Stimulated activated CD4-positive, alpha-beta T cell treated with anti-CD3 and anti-CD28 coated beads, Interleukin-4, amount 100 ng/mL, for 48 hours (primary cell): ENCODE measurements at places on chromosomes 12 and 14.

GRCh38 chr14:95964901-95965300, 74.3 kb upstream of the C14orf132 start:
- DNase-seq = no peak

DNA sequence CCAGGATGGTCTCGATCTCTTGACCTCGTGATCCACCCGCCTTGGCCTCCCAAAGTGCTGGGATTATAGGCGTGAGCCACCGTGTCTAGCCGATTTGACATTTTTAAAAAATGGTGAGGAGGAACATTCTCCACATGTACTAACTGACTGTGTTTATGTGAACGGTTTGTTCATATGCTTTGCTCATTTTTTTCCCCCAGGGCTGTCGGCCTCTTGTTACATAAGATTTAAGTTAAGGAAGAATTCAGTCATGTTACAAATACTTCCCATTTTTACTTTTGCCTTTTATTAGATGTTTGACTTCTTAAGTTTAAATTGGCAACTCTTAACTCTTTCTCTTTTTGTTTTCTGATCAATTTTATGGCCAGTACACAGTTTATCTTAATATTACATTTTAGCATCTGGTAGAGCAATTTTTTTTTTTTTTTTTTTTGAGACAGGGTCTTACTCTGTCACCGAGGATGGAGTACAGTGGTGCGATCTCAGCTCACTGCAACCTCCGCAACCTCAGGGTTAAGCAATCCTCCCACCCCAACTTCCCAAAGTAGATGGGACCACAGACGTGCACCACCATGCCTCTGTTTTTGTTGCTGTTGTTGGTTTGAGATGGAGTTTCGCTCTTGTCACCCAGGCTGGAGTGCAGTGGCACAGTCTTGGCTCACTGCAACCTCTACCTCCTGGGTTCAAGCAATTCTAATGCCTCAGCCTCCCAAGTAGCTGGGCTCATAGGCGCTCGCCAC, 9.6 kb downstream of the GNS start:
- no peak for DNase-seq

DNA sequence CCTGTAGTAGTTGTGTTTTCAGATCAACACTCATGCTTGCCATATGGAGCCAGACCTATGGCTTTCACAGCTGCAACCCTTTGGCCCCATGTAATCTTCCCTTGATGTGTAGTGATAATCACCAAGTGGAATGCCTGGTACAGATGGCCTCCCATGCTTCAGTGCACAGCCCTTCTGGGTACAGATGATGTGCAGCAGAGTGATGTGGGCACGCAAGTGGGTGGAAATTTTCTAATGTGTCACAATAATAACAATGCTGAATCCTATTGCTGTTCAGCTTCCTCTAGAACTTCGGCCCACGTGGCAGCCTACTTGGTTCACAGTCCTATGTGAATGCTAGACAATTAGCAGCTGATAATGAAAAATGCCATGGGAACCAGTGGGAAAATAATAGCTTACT, 188.1 kb downstream of the SNAPC1 start:
- no peak for DNase-seq

- no peak for DNase-seq
Measured at GRCh38 chr14:89576145-89576927, 159.3 kb upstream of the FOXN3 start.

DNA sequence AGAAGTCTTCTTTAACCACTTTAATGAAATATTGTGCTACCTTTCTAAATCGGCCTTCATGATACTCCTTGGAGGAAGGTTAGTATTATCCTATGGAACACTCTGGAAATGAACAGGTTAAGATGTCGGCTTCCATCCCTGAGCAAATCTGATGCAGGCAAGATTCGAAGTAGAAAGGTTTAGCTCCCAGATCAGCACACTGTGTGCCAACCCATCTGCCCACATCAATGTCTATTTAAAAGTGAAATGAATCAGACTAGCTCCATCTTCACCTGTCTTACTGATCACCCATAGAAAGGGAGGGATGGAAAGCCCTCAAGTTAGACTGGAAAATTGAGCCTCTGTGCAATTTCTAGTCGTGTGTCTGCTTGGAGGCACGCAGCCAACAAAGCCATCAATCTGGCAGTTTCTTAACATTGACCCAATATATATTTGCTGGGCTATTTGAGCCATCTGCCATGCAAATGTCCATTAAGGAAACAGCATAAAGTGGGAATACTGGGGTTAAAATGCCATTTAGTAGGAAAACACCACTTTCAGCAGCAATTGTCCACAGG, 506.1 kb downstream of the RMST start:
- DNase-seq = no peak

DNA sequence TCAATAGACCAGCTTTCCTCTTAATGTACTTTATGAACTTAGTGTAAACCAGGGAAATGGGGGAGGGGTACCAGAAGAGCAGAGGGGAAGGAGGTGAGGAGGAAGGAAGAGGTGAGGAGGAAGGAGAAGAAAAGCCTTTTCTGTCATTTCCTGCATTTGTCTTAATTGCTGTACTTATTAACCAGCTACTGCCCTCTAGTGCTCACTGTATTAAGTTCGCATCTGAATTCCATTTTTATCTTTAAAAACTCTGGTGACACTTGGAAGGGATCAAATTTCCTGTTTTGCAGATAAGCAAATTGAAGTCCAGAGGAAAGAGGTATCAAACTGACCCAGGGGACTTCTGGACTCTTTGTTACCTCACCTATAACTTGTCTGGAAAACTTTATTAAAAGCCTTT, 22.2 kb downstream of the MANSC1 start:
- DNase-seq = no peak

- no peak for DNase-seq
Measured at GRCh38 chr12:52132754-52133161, 53.3 kb downstream of the SMIM41 start.

DNA sequence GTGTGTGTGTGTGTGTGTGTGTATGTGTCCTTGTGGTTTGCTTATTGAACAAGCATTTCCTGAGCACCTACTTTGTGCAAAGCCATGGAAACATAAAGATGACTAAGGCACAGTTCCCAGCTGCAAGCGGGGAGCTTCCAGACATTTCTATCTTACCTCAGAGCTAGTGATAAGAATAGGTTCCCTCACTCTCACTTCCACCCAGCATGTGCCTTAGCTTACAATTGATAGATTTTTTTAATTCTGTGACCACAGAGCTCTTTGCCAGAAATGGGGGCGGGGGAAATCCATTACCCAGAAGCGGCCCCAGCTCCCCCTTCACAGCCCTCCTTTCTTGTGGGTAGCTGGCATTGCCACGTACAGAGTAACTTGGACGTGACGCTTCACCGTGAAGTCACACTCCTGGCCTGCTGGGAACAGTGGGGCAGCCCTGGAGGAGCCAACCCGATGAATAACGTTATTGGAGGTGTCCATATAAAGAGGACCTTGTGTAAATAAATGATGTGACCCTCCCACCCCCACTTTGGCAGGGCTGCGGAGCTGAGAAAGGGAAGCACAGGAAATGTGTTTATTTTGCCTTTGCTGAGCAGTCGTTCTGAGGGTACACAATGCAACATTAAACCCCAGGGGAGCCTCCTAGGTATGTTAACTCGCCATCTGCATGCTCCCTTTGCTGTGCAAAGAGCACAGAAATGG, 238.9 kb downstream of the CHST11 start:
- DNase-seq = peak; percentile 63

GRCh38 chr12:131164096-131164872, 210.6 kb downstream of the ADGRD1 start:
- DNase-seq = no peak

DNA sequence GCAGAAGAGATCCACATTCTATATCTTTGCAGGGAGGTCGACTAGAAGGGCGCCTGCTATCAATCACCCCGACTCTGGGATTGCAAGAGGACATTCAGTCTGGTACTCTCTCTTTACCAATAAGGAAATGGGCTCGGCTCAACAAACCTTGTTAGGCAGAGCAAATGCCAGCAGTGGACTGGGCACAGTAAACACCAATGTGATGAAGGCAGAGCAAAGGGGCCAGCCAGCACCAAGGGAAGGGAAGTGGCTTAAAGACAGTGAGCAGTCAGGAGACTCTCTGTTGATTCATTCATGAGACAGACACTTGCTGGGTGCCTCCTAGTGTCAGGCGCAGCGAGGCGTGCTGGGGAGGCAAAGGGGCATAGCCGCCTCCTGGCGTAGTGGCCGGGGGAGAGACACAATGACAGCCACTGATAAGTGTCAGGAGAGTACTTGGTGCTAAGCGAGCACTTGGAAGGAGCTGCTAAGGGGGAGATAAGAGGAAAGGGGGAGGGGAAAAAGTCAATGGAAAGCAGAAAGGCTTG, 34.1 kb downstream of the TMCC3 start:
- no peak for DNase-seq

GRCh38 chr14:21024585-21025370, at the start of gene NDRG2:
Gene NDRG2 (minus strand): TSS chr14:21025061. CDS start chr14:21023315, 1,746 bp downstream.
- DNase-seq = peak; percentile 32

DNA sequence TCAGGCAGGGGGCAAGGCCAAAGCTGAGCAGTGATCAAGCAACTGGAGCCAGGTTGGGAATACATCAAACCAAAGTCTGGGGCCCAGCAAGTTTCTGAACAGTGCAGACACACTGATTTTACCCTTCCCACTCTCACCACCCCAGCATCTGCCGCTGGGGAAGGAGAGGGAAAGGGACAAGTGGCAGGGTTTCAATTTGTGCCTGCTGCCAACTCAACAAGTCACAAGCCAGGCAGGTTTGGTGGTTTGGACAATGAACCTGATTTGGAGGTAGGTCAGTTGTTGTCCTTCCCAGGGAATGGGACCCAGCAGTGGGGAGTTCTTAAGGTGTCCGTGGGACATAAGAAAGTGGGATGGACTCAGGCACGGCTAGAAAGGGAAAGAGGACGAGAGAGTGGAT, 151.9 kb upstream of the NOS1 start:
- DNase-seq = no peak

DNA sequence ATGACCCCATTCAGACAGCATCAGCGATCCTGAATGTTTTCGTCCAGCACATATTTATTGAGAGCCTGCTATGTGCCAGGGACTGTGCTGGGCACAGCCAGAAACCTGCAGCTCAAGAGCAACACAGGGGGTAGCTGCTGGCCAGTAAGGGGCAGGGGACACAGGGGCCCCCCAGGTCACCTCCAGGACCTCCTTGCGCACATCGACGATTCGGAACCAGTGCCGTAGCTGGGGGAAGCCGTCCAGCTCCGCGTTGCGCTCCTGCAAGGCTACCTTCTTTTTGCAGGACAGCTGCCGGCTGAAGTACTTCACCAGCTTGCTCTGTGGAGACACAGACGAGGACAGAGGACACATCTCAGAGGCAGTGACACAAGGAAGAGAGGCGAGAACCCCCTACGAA, 108.7 kb downstream of the KSR2 start:
- DNase-seq = no peak

GRCh38 chr14:74562515-74563232, 49.4 kb downstream of the LTBP2 start:
- DNase-seq = no peak

- no peak for DNase-seq
Measured at GRCh38 chr12:2641207-2641606, 153.6 kb upstream of the FKBP4 start.

GRCh38 chr12:71607494-71608330, 55.9 kb downstream of the ZFC3H1 start:
- no peak for DNase-seq

DNA sequence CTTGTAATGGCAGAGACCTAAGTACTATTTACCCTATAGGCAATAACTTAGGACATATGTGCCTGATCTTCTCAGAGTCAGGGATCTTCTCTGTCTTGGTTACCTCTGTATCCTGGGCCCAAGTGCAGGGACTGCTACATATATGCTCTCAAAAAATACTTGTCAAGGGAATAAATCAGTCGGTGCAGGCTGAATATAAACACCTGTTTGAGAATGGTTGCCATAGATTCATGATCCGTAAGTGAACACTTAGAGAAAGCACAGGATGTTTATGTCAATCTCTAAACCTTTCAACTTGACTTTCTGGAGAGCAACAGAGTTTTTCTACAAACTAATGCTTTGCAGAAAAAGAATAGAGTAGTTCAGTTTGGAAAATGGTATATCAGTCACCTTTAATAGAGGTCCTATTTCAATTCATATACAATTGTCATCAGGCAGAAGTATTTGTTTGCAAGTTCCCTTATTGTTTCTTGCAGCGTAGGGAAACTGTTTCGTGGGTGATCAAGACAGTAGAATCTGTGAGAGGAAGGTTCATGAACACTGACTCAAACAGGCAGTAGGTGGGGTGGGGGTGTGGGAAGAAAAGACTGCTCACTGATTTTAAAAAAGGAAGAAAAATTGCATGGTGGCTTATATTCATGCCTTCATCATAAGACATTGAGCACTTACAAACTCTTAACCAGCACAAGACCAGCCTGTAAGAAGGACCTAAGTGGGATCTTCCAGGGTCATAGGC, 6.0 kb upstream of the UBE2N start:
- no peak for DNase-seq

DNA sequence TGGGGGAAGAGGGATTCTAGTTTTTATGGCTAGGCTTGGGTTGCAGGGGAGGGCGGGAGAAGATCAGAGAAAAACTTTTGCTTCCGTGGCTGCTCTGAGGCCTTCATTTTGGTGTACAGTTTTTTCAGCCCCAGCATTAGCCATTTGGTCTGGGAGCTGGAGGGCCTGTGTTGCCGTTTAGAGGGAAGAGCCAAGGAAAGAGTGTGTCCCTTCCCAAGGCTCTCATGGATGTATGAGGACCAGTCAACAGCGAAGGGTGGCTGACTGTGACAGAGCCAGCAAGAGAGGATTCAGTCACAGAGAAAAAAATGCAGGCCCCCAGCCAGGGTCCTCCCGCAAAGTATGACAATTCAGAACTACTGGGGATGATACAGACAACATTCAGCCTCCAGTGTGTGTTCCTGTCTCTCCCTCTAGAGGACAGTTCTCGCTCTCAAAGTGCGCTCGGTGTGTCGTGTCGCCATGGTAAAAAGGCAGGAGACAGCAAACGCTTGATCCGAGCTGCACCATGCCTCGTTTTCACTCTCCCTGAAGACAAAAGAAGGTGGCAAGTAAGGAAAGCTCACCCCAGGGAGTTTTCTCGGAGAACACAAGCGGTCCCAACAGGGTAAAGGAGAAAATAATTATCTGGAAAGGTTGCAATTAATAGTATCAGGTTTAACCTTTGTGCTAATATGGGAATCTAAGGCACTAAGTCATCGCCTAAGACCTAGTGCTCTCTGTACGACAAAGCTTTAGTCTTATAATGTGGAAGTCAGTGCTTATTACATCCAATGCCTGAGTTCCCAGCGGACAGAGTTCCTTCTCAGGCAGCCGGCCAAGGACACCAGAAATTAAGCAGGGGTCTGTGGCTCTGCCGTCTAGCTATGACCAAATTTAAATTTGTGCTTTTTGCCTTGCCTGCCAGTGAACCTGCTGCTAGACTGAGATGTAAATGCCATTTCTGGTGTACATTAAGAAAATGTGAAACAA, 157.3 kb upstream of the PLXNC1 start:
- no peak for DNase-seq

- no peak for DNase-seq
Measured at GRCh38 chr14:24677956-24678355, 44.0 kb upstream of the GZMB start.
